ENCODE measurements at places on chromosomes 11 and 22.

DNA sequence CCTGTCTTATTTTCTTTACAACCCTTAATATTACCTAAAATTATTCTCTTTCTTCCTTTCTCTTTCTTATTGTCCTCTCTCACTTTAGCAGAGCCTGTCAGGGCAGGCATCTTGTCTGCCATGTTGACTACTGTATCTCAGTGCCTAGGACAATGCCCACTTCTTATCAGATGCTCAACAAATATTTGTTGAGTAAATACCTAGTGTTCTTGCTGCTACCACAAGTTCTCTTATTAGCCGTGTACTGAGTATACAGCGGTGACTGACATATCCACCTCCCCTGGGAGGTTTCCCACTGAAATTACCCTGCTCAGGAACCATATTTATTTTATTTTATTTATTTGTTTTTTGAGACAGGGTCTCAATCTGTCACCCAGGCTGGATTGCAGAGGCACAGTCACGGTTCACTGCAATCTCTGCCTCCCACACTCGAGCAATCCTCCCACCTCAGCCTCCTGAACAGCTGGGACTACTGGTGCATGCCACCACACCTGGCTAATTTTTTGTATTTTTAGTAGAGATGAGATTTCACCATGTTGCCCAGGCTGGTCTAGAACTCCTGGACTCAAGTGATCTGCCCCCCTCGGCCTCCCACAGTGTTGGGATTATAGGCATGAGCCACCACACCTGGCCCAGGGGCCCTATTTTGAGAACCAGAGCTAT is 6.7 kb downstream of the HPX start:
- no peak for DNase-seq

GRCh38 chr11:131099013-131099412 is 182.7 kb upstream of the SNX19 start:
- no peak for DNase-seq

DNA sequence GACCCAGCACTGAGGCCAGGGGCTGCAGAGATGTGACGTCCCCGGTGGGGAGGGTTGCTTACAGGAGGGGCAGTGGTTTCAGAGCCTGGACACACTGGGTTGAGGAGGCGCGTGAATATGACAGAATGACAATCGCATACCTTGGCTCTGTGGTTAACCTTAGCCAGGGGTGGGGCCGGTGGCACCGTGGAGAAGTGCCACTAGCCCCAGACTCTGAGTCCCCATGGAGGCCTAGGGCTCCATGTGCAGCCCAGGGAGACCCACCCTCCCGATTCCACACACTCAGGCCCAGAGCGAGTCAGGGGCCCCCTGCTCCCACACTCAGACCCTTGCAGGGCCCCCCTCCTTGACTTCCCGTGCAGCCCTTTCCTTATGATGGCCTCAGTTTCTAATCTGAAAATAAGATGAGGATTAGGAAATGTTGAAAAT is 3.6 kb upstream of the ACR start:
- no peak for DNase-seq

GRCh38 chr11:80096736-80097135 is 655.9 kb upstream of the TENM4 start:
- no peak for DNase-seq

DNA sequence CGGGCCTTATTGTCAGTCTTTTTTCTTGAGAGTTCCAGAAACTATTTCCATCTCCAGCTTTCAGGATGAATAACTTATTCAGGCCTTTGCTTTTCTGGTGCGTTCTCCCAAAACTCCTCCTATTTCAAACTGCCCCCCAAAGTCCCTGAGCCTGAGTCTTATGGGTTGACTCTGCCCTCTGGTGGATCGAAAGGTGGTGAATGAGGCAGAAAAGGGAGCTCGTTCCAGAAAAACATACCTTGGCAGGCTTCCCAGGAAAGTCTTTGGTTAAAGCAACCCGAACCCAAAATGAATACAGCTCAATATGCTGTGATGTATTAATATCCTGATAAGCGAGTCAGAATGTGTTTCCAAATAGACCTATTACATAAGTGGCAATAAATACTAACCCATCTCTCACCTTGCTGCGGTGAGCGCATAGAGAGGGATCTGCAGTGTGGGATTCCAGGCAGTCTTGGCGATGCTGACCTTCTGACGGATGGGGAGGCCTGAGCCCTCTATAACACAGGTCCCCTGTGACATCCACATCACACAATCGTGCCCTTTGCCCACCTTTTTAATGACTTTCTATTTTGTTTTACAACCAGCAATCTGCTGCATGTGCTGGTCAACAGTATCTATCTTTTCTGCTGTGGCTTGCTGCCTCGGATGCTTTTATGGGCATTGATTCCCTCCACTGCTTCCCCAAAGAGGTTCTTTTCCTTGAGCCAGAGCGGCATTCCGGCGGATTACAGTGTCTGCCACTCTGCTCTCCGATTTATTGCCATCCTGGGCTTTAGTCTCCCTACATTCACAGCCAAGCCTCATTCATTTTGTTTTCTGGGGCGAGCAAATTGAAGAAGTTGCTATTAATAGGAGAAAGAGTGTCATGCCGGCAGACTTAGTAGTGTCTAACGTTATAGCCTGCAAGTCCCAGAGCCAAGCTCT is 756.8 kb downstream of the NTM start:
- DNase-seq, result no peak

DNA sequence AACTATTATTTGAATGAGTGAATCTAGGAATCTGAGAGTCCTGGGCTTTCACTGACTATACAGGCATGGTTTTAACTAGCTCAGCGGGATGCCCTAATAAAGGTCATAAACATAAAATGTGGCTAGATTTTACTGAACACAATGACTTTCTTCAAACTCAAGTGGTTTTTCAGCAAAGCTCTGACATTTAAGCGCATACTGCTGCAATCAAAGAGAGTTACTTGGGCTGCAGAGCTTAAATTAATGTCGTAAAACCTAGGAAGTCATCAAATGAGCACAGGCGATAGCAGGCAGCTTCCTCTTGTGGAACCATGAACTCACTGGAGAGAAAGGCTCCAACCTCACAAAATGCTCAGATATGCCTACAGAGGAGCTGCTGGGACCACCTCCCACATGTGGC is 6.7 kb downstream of the CSNK2A3 start:
- no peak for DNase-seq

GRCh38 chr11:126538071-126538470 is 182.6 kb downstream of the ST3GAL4 start:
- no peak for DNase-seq

DNA sequence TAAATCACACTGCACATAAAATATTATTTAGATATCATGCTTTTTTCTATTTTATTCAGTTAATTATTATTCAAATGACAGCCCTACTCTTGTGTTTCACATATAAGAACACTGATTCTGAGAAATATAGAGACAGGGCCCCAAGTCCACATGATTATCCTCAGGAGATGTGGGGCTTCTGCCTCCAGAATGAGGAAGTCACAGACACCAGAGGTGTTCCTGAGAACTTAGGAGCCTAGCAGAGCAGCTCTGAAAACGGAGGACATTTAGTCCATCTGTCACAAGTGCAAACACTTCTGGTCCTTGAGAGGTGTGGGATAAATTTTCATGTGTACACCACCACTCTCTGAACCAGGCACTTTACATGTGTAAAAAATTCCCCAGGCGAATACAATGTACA is 26.2 kb downstream of the TRIM66 start:
- no peak for DNase-seq

DNA sequence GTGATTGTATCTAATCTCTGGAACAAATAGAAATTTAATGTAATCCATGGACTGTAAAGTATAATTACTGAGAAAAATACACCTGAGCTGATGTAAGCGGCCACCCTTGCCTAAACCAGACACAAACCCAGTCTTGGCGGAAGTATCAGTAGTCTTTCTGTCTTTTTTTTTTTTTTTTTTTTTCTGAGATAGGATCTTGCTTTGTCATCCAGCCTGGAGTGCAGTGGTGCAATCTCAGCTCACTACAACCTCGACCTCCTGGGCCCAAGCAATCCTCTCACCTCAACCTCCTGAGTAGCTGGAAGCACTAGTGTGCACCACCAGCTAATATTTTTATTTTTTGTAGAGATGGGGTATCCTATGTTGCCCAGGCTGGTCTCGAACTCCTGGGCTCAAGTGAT is 5.5 kb upstream of the CXCR5 start:
- no peak for DNase-seq

- no peak for DNase-seq
Measured at GRCh38 chr11:23263466-23263865, 403.2 kb upstream of the CCDC179 start.

GRCh38 chr11:118889797-118890196 is 6.1 kb downstream of the CXCR5 start:
- DNase-seq, result no peak

DNA sequence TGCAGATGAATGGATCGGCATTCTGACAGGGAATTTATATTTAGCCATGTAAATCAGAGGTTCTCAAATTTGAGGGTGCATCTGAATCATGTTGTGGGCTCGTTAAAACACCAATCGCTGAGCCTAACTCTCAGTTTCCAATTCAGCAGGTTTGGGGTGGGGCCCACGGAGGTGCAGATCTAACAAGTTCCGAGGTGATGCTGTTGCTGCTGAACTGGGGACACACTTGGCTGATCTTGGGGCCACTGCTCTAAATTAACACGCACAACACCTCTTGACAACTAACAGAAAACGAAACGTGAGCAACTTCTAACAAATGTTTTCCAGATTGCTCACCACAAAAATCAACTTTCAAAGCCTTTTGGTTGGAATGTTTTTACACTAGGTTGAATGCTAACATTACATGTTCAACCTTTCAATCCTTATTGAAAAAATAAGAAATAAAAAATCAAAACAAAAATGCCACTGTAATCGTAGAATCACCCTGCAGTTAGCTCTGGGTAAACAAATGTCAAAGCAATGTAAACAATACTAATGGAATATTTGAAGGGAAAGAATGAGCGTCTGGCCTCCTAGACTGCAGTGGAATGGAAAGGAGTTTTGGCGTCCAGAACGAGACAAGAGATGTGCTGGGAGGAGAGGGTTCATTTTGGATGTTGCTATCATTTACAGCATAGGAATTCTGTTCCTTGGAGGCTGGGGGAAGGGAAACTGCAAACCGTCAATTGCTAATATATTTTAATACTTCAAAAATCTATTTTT is 68.3 kb upstream of the SLC6A5 start:
- no peak for DNase-seq

DNA sequence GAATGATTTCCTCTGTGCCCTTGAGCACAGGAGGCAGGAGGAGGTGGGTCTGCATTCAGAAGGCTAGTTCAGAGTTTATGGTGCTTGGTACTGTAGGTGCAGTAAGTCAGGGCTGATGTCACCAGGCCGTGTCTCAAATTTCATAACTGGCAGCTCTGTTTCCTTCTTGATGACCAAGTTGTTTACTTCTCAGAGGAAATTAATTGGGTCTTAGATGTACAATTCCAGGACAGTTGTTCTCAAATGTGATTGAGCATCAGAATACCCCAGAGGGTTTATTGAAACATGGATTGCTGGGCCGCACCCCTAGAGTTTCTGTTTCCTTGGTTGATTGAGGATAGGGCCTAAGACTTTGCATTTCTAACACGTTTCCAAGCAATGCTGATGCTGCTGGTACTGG is 6.2 kb downstream of the AMOTL1 start:
- DNase-seq, result no peak

GRCh38 chr11:78380615-78381051 is 37.0 kb downstream of the GAB2 start:
- no peak for DNase-seq

GRCh38 chr11:31763296-31763695 is 47.8 kb downstream of the PAX6 start:
- DNase-seq, result no peak

- DNase-seq, result no peak
Measured at GRCh38 chr11:119828006-119828405, 99.0 kb upstream of the NECTIN1 start.

DNA sequence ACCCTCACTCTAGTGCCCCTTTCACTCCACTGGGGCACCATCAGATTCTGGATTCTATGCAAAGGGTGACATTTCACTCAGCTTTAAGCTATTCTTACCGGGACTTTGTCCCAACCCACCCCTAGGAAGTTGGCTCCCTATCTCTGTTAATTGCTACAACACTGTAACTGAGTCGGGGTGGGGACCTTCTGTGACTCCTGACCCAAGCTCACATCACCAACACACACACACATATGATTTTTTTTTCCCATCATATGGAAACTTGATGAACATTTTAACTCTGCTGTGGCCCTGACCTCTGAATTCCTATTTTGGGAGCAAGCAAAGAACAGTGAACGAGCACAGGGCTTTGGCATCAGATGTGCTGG is 16.6 kb downstream of the USH1C start:
- no peak for DNase-seq

GRCh38 chr11:57473285-57473841 is 13.0 kb downstream of the RTN4RL2 start:
- no peak for DNase-seq

- no peak for DNase-seq
Measured at GRCh38 chr22:27201276-27201675, 543.9 kb downstream of the MIAT start.

DNA sequence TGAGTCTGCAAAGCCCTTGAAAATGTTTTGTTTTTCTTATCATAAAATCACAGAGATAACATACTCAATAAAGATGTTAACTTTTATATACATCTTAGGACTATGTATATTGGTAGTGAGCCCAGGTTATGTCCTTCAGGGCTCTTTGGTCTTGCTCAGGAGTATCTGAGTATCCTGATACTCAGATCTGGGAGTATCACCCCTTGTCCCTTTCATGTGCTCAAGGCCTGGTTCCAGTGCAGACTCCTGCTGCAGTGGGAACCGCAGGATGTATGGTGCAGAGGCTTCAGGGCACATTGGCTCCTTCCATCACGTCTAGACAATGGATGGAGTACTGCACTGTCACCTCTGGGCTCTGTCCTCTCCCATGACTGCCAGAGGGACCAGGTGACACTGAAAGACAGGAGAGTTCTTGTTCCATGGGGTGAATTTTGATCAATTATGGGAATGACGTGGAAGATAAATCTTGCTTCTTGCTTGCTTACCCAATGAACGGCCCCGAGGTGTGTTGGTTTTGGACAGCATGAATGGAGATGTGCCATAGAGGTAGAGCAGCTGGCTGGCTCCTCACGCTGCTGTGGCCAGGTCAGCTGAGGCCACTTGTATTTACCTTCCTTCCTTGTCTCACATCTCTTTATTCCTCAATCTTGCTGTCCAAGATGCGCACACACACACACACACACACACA is 215.5 kb downstream of the ARHGAP42 start:
- DNase-seq, result no peak

DNA sequence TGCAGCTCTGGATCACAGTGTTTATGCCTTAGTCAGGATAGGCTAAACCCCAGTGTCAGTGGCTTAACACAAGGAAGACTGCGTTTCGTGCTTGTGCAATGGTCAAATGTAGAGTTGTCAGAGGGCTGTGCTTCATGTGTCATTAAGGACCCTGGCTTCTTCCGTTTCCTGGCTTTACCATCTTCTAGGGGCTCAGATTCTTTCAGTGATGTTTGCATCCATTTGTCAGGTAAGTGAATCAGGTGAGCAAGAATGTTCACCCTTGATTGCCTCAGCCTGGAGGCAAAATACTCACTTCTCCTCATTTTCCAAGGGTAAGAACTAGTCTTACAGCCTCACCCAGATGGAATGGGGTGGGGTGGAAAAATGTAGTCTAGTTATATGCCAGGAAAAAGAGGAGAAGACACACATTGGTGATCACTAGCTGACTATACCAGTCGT is 20.5 kb upstream of the AMOTL1 start:
- DNase-seq, result no peak

All from stimulated activated CD8-positive, alpha-beta memory T cell treated with anti-CD3 and anti-CD28 coated beads, Interleukin-4, amount 100 ng/mL, for 48 hours (primary cell).